ENCODE measurements at places on chromosomes 16 and 17. TPM values are rescaled to one million over a fixed set of nuclear protein-coding genes. Genes with fewer than 3 reads are reported as not detected.
A peak's percentile ranks its signal among the peaks of the same experiment; 100 is the strongest.

DNA sequence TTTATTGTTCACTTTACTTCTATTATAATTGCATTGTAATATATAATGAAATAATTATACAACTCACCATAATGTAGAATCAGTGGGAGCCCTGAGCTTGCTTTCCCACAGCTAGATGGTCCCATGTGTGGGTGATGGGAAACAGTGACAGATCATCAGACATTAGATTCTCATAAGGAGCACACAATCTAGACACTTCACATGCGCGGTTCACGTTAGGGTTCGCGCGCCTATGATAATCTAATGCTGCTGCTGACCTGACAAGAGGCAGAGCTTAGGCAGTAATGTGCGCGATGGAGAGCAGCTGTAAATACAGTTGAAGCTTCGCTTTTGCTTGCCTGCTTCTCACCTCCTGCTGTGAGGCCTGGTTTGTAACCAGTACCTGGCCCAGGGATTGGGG, 40.2 kb downstream of the BCAS3 start:
- no peak for DNase-seq

DNA sequence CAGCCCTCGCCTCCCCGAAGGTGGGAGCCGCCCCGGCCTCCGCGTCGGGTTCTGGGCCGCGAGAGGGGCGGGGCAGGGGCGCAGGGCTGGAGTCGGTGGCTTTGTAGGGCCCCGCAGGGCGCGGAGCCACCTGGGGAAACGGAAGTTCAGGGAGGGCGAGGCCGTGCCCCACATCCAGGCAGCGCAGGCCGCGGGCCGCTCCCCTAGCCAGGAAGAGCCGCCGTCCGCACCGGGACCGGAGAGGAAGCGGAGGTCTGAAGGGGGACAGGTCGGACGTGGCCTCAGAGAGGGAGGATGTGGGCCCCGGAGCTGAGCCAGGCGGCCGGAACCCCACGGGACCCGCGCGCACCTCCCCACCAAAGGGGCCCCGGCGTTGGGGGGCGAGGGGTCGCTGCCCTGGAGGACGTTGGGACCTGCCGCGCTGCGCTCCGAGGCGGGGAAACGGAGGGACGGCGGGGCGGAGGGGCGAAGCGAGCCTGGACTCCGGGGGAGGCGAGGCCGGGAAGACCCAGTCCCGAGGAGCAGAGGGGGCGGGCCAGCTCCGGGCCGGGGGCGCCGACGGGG, 482 bp upstream of the SLC16A3 start:
- no peak for DNase-seq

- DNase-seq, result peak; percentile 61
Measured at GRCh38 chr16:11386791-11387546, 41.7 kb downstream of the RMI2 start.

DNA sequence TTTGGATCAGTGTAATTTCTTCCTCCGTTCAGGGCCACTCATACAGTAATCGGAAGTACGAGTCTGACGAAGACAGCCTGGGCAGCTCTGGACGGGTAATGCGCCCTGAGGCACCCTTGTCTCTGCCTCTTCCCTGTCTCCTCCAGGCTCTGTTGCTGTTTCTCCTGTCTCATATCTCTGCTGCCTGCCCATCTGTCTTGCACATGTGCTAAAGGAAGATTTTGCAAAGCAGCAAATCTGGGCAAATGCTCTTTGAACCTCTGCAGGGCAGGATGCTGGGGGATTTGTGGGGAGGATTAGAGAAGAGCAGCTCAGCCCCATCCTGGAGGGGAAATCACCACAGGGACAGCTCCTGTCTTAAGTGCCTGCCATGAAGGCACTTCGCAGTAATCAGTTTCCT, 32.4 kb upstream of the POLR3E start:
- DNase-seq, result no peak

- DNase-seq, result no peak
Measured at GRCh38 chr16:66220702-66221101, 145.8 kb upstream of the CDH5 start.

- DNase-seq, result peak; percentile 52
Measured at GRCh38 chr17:40363111-40363827, 1.3 kb downstream of the GJD3 start.

- DNase-seq, result no peak
Measured at GRCh38 chr16:31022544-31023251, 10.7 kb upstream of the STX4 start.

GRCh38 chr16:6483469-6484033, 849.1 kb upstream of the RBFOX1 start:
- DNase-seq, result no peak

DNA sequence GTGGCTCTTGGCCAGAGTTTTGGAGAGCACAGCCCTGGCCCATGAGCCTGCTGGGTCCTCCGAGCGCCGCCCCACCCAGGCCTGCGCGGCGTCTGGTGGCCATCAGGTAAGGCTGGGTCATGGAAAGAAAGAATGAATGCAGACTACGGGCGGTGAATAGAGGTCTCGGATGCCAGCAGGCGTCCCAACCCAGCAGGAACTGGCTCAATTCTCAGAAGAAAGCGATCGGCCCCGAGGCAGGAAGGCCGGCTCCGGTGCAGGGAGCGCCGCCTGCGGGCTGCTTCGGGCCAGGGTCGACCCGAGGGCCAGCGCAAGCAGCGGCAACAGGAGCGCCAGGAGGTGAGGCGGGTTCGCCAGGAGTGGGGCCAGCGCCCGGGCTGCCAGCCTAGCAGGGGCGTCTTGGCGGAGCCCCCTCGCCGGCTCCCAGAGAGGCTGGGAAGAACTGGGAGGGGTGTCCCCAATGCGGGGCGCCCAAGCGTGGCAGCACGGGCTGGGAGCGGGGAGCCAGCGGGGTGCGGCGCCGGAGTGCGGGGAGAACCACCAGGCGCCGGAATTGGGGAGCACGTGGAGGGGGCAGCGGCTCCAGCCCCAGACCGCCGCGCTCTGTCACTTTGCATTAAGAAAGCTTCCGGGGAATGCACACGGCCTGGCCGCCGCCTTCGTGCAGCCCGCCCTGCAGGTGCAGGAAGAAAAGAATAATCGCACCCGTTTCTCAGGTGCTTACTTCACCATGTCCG, 7.1 kb upstream of the TMC5 start:
- peak; percentile 68 for DNase-seq

GRCh38 chr16:67050796-67051195, 21.8 kb downstream of the CBFB start:
- no peak for DNase-seq

- DNase-seq, result no peak
Measured at GRCh38 chr16:18979936-18980335, 3.8 kb upstream of the TMC7 start.

GRCh38 chr17:48970224-48970623, 1.8 kb upstream of the GIP start:
- no peak for DNase-seq

DNA sequence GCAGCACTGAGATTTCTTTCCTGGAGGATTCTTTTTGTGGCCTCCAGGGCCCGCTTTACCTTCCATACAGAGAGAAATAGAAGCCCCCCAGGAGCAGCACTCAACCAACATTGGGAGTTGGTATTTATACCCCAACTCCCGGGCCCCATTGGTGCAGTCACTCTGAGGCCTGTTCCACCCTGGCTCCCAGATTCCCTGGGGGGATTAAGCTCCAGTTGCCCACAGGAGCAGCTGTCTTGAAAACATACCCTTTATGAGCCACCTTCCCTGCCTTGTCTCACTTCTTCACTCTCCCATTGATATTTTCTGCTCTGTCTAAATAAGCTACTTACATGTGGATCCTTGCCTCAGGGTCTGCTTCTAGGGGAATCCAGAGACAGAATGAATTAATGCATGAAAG, 167.8 kb downstream of the KATNIP start:
- DNase-seq, result no peak

UNC13D gene
- 12.6 TPM for total RNA-seq

KREMEN2 gene
- total RNA-seq, result not detected

BOLA2 gene
- total RNA-seq, result 7.8 TPM

HOXB2 gene
- total RNA-seq, result 9.9 TPM

KRTAP17-1 gene
- total RNA-seq, result not detected

PLLP gene
- 11.7 TPM for total RNA-seq

MFAP4 gene
- 160 TPM for total RNA-seq

ZMYND15 gene
- 0.20 TPM for total RNA-seq

Data from right cardiac atrium (tissue), 5 donors.